Fibroblast of the aortic adventitia (primary cell): ENCODE measurements at places on chromosomes 2 and 18.

GRCh38 chr2:42977270-42978174 lies 185.1 kb upstream of the HAAO start:
- DNase-seq, result no peak

- peak; percentile 80 for DNase-seq
Observed at GRCh38 chr18:28115149-28115550, 61.8 kb downstream of the CDH2 start.

DNA sequence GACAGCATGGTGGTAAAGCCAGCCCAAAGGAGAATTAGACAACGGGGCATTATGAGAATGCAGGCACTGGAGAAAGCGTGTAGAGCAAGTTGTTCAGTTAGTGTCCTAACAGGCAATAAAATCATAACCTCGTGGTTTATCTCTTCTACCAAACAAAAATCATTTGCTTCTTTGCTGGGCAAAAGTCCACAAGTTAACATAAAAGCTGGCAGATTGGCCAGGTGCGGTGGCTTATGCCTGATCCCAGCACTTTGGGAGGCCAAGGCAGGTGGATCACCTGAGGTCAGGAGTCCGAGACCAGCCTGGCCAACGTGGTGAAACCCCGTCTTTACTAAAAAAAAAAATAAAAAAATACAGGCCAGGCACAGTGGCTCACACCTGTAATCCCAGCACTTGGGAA lies 364.1 kb downstream of the SETBP1 start:
- DNase-seq, result no peak

DNA sequence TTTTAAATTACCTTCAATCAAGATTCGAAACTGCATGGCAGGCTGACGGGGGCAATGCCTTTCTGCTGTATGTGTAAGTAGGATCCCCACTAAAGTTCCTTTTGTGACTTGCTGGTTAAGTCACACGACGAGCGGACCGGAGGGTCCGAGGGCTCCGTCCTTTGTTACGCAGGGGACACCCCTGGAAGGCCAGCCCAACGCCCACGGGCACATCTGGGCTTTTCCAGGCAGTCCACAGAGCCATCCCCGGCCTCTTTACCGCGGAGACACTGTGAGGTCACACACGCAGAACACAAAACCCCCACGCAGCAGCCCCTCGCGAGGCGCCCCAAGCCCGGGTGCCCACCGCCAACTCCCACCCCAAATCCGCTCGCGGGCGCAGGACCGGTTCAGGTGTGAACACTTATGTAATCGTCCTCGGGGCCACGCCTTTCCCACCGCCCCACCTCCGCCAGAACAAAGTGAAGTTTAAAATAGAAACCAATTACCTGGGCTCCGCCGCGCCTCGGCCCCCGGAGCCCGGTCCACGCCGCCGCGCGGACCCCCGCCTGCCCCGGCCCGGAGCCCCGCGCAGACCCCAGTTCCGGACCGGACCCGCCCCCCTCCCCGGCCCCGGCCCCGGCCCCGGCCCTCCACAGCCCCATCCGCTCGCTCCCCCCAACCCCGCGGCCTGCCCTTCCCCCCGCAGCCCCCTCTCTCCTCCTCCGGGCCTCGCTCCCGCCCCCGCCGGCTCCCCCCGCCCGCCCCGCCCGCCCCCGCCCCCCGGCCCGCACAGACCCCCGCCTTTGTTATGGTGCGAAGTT lies 4.2 kb downstream of the ZNF516 start:
- DNase-seq, result no peak

GRCh38 chr2:18136881-18137475 lies 258.5 kb downstream of the KCNS3 start:
- DNase-seq, result no peak

DNA sequence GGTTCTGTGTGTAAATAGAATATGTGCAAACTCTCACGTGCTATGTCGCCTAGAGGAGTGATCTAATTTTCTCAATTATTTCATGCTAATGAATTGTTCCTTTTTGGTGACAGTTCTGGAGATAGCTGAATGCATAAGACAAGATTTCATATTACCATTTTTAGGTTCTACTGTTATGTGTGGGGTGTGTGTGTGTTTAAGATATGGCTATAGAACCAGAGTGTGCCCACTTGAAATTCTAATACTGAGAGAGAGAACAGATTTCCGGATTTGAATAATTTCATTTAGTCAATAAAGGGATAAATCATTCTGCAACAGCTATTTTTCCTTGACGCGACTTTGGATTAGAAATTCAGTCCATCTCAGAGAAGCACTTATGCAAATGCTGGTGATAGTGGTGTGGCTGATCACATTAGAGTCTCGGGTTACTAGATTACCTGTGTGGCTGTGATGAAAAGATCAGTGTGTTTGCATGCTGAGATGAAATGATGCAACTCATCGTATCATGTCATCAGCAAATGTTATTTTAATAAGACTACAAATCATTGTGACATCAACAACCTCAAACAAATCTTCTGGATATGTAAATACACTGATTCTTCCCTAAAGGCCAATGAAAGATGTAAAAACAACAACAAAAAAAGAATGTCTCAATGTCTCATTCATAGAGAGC lies 415.9 kb downstream of the EPHA4 start:
- no peak for DNase-seq

DNA sequence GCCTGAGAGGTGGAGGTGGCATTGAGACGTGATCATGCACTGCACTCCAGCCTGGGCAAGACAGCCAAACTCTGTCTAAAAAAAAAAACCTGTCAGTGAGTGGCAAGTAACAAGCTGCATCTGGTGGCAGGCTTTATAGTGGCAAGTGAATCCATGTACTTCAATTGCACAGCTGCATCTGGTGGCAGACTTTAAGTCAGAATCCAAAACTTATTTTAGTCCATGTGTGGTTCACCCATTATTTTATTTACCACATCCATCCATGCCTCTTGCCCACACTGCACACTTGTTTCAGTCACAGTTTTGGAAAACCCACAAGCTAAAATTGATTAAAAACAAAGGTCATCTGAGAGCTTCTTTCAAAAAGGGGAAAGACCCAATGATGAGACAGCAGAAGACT lies 1636.4 kb upstream of the NXPH2 start:
- DNase-seq, result no peak
